Islet precursor cell (in vitro differentiated cells): ENCODE measurements at places on chromosomes 1 and 21.

DNA sequence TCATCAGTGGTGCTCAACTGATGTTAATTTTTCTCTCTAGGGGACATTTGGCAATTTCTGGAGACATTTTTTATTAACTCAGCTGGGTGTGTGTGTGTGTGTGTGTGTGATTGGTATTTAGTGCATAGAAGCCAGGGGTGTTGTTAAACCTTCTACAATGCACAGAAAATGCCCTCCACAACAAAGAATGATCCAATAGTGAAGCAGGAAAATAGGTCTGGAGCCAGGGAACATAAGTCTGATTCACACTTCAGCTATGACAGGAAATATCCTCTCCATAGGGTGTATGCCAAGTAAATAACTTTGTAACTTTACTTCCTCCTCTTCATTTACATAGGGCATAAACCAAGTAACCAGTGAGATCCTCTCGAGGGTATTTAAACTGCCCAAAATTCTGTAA lies 25.1 kb upstream of the TMEM61 start:
- no peak for DNase-seq

- DNase-seq = no peak
Measured at GRCh38 chr1:31383967-31384366, 11.1 kb upstream of the FABP3 start.

GRCh38 chr21:46425571-46425970 lies 33.1 kb upstream of the DIP2A start:
- DNase-seq = no peak

- DNase-seq = no peak
Measured at GRCh38 chr1:35151220-35151619, 41.7 kb downstream of the SFPQ start.

DNA sequence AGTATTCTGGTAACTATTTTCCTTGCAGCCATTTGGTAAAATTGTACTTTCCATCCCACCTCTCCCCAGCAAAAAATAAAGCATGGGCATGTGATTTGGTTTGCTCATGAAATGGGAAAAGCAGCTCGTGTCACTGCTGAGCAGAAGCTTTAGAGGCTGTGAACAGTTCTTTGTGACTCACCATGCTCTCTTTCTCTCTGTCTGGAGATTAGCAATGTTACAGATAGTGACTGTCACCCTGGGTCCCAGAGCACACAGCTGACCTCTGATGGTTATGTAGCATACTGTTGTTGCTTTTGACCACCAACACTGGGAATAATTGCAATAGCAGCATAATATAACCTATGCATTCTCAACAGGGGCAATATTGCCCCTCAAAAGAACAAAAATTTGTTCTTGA lies 70.6 kb downstream of the RGS2 start:
- DNase-seq = peak; percentile 55

DNA sequence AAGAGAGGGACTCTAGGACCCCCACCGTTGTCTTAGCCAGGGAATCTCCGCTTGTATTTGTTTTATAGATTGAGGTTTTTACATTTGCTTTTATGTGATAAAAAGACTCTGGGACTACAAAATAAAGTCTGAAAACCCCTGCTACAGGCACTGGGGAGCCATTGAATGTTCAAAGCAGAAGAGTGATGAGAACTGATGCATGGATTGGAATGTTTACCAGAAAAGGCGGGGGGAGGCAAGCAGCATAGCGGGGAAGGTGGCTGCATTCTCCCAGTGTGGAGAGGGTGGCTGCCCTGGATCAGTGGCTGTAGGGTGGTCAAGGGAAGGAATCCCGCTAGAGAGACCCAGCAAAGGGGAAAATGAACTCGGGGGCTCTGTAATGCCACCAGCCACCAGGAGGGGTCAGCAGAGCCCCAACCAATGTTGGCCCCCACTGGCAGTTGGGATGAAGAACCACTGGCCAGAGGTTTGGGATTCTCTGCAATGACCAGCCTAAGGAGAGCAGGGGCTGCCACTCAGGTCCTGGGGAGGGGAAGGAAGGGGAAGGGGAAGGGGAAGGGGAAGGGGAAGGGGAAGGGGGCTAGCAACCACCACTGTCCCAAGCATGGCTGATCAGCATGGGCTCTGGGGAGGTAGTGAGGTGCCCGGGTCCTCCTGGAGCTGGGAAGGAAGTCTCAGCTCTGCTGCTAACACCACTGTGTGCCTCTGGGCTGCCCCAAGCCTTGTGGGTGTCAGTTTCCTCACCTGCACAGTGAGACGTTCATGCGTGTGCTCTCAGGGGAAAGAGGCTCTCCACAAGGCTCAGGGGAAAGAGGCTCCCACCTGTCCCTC lies 19.2 kb upstream of the PEF1 start:
- peak; percentile 79 for DNase-seq

DNA sequence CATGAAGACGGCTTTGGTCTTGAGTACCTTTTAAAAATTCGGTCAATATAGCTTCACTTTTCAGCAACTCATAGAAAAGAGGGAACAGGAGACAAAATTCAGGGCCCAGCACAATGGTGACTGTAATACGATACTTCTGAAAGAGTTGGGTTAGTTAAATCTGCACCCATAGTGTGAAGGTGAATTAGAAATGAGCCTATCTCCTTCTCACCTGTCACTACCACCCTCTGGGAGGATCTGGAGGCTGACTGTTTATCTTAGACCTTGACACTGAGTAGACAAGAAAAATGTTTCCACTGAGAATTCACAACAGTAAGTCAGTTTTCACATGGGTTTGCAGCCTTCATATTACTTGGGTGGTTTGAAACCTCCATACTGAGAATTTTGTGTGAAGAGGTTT lies 57.9 kb upstream of the HMGB4 start:
- DNase-seq = peak; percentile 1

GRCh38 chr1:247357781-247358211 lies 26.1 kb upstream of the ZNF496 start:
- no peak for DNase-seq

GRCh38 chr1:214458541-214458940 lies 92.9 kb downstream of the PTPN14 start:
- no peak for DNase-seq

DNA sequence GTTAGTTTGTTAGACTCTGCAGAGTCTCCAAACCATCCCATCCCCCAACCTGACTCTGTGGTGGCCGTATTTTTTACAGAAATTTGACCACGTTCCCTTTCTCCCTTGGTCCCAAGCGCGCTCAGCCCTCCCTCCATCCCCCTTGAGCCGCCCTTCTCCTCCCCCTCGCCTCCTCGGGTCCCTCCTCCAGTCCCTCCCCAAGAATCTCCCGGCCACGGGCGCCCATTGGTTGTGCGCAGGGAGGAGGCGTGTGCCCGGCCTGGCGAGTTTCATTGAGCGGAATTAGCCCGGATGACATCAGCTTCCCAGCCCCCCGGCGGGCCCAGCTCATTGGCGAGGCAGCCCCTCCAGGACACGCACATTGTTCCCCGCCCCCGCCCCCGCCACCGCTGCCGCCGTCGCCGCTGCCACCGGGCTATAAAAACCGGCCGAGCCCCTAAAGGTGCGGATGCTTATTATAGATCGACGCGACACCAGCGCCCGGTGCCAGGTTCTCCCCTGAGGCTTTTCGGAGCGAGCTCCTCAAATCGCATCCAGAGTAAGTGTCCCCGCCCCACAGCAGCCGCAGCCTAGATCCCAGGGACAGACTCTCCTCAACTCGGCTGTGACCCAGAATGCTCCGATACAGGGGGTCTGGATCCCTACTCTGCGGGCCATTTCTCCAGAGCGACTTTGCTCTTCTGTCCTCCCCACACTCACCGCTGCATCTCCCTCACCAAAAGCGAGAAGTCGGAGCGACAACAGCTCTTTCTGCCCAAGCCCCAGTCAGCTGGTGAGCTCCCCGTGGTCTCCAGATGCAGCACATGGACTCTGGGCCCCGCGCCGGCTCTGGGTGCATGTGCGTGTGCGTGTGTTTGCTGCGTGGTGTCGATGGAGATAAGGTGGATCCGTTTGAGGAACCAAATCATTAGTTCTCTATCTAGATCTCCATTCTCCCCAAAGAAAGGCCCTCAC lies at the start of gene OLIG2:
Gene OLIG2, plus strand, starts transcription at position 447 of the 954 bp plus-strand sequence. CDS start 928 bp downstream, outside the sequence.
- peak; percentile 95 for DNase-seq

- no peak for DNase-seq
Measured at GRCh38 chr1:229950020-229950419, 117.0 kb upstream of the GALNT2 start.

- DNase-seq = peak; percentile 75
Measured at GRCh38 chr1:246689409-246690008, 34.7 kb upstream of the SCCPDH start.

- peak; percentile 34 for DNase-seq
Measured at GRCh38 chr1:165637427-165637826, 6.4 kb downstream of the MGST3 start.

DNA sequence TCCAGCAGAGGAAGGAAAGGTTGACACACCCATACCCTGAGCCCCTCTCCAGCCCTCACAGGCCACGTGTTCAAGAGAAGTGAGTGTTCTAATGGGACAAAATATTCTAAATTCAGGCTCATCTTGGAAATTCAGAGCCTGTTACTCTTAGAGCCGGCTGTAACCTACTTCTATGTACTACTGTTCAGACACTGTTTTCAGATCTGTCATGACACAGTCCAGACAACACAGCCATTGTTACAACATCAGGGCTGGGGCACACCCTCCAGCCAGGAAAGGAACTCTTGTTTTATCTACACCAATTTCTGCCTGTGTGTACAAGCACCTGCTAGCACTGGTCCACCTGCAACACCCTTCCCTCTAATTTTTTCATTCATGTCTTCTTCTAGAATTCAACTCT lies 145.4 kb upstream of the C8B start:
- no peak for DNase-seq

DNA sequence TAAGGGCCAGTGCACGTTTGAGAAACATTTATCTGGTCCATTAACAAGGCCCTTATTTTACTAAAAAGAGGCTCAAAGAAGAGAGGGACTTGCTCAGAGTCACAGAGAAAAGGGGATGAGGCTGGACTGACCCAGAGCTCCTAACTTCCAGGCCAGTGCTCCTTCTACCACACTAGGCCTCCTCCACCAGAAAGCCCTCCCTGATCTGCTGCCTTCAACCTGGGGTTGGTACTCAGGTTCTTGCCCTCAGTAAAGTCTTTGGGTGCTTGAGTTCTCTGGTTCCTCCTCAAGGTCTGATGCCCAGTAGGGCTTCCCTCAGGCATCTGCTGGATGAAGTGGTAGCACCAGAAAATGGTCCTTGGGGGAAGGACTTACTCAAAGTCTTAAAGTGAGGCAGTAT lies 26.0 kb downstream of the TTC39A start:
- no peak for DNase-seq

GRCh38 chr1:203117611-203118575 lies 9.6 kb upstream of the ADORA1 start:
- peak; percentile 92 for DNase-seq

GRCh38 chr1:87650306-87650705 lies 321.6 kb downstream of the LMO4 start:
- no peak for DNase-seq

DNA sequence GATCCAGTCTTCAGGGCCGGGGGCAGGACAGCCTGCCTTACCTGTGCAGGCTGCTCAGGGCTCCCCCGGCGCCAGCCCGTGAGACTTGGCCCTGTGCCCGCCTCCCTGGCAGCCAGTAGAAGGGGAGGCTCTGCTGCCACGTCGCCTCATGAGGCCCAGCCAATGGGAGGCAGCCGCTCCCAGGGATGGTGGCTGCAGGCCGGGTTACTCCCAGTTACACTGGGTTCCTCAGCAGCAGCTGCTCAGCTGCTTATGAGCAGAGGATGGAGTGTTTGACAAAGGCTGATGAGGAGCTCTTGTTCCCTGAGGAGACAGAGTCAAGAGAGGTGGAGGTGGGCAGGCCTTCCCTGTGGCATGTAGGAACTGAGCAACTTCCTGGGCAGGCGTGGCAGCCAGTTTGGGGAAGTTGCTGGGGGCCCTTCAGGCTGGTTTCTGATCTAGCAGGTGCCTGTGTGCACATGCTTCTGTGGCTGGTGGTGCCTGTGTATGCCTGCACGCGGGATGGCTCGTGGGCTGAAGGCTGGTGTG lies 5.5 kb downstream of the MFSD2A start:
- no peak for DNase-seq

DNA sequence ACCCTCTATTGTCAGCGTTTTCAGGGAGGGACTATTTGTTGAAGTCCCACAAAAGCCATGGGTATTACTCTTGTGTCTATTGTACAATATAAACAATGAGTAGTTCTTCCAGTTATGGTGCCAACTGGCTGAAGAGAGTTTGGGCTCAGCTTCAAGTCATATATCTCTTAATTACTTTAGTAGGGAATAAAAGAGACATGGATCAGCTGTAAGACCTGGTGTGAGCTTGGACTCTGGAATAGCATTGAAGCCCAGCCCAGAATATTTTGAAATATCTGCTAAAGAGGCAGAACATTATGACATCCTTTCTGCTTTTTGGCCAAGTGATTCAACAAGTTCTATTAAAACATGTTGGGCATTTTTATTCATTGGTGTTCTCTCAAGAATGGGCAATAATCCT lies 224.9 kb downstream of the BACH1 start:
- DNase-seq = no peak

- DNase-seq = no peak
Measured at GRCh38 chr1:229328598-229329362, 14.1 kb downstream of the CCSAP start.

- DNase-seq = no peak
Measured at GRCh38 chr1:87673748-87674147, 345.1 kb downstream of the LMO4 start.

DNA sequence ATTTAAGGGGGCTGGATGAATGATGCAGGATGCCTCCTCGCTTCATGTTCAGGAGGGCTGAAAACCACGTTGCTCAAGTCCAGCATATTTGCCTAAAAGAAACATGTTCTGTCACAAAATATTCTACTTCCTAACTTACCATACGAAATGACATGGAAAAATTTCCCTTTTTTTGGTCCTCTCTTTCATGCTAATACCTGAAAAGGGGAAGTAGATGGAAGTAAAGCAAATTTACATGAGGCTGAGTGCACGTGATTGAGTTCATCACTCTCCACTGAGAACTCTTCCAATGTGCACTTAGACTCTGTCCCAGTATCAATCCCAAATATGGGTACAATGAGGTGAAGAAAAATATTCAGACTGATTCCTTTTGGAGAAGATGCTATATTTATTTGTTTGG lies 23.0 kb downstream of the XCL2 start:
- no peak for DNase-seq

DNA sequence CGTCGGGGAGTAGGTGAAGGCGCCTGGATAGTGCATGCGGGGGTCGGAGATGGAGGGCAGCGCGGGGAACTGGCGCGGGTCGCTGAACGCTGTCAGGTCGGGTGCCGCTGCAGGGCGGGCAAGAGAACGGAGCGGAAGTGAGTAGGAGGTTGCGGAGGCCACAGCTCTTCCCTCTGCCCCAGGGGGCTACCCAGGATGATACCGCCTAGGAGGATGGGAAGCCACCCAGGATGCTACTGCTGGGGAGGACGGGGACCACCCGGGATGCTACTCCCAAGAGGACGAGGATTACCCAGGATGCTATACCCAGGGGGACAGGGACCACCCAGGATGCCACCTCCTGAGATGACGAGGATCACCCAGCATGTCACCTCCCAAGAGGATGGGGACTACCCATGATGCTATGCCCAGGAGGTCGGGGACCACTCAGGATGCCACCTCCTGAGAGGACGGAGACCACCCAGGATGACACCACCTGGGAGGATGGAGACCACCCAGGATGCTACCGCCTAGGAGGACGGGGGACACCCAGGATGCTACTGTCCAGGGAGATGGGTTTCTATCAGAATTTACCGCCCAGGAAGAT lies 123.8 kb downstream of the CLIC6 start:
- DNase-seq = no peak
